ENCODE measurements at places on chromosomes 2 and 18.

DNA sequence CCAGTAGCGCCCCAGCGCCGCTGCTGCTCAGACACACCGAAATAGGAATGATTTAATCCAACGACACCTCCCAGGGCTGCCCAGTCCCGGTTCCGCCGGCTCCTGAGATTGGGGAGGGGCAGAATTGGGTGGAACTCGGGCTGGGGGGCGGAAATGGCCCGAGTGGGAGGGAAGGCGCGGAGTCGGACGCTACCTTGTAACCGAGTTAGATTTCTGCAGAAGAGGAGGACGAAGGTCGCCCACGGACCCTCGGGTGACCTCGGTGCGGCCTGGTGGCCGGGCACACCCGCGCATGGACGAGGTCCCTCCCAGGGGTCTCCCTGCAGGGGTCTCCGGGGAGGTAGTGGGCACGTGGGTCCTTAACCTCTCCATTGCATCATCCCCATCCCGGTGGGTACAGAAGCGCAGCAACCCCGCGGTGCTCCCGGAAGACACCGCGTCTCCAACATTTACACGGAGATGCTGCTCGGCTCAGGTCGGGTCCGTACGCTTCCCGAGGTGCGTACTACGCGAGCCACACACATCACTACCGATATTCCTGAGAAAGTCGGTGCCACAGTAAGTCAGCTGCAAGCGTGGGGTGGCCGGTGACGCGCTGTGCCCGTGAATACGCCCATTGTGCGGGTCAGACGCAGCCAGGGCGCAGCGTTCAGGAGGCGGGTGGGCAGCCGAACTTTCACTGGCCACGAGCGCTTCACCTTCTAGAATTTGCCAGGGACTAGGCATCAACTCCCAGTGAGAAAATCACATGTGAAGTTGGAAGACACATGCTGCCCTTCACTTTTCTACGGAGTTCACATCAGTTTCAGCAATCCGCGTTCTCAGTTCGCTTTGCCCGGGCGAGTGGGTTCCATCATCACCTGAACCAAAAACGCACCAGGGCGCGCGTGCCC lies 3.0 kb downstream of the ZNF516 start:
- peak; percentile 3 for DNase-seq

- no peak for DNase-seq
These were observed 601.1 kb upstream of the PIK3C3 start for GRCh38 chr18:41353777-41354528.

GRCh38 chr2:71746946-71747501 lies 293.7 kb downstream of the DYSF start:
- DNase-seq, result no peak

GRCh38 chr2:100013892-100014677 lies 128.3 kb downstream of the AFF3 start:
- no peak for DNase-seq

DNA sequence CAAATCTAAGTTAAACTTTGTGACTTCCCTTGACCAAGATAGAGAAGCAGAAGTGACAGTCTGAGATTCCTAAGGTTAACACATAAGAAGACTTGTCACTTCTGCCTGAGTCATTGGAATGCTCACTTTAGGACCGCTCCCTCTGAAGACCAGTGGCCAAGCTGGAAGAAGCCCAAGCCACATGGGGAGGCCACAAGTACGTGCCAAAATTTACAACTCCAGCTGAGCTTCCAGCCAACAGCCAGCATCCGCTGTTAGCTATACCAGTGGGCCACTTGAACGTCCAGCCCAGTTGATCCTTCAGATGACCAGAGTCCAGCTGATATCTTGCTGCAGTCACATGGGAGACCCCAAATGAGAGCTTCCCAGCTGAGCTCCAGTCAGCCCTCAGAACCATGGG lies 18.1 kb upstream of the ANTXR1 start:
- no peak for DNase-seq

- DNase-seq, result no peak
These were observed 20.0 kb upstream of the FBLN7 start for GRCh38 chr2:112118148-112118547.
